Urinary bladder (tissue), 4 donors: ENCODE measurements at places on chromosomes 6 and 20.

DNA sequence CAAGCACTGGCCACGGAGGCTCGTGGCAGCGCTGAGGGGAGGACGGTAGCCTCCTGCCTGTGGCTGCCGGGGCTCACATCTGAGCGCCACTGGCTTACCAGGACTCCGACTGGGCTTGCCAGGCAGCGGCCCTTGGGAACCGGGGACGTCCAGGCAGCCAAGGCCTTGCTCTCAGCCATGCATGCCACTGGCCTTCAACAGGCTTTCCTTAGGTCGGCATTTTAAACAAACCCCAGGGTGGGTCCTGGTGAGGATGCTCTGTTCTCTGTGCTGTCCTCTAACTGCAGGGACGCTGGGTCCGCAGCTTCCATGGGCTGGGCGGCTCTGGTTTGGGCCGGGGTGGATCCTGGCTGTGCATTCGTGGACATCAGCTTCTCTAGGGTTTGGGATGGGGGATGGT lies 59.1 kb upstream of the BHLHE23 start:
- no peak for DNase-seq

DNA sequence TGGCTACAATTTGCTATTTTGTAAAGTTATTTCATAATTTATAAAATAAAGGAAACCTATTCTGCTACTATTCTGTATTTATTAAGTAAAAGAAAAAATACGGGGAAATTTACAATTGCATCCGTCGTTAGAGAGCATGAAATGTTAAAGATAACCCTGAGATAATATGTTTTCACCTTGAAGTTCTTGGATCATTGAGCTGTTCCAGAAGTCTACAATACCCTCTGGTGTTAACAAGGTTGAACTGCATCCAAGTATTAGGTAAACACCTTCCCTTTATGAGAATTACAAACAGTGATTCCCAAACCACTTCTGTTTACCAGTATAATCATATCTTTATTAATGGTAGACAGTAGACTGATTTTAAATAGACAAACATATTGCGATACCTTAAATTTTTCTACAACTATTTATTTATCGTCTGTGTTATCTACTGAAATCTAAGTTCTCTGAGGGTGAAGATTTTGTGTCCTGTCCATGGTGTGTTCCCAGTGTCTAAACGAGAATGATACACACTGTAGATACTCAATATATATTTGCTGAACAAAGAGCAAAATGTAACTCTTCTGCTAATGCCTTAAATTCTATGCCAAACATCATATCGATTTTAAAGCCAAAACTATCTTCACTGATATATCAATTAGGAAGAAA lies 28.2 kb downstream of the TBC1D32 start:
- DNase-seq = no peak

- DNase-seq = no peak
These were observed 83.2 kb upstream of the TAB2 start for GRCh38 chr6:149234051-149234962.

DNA sequence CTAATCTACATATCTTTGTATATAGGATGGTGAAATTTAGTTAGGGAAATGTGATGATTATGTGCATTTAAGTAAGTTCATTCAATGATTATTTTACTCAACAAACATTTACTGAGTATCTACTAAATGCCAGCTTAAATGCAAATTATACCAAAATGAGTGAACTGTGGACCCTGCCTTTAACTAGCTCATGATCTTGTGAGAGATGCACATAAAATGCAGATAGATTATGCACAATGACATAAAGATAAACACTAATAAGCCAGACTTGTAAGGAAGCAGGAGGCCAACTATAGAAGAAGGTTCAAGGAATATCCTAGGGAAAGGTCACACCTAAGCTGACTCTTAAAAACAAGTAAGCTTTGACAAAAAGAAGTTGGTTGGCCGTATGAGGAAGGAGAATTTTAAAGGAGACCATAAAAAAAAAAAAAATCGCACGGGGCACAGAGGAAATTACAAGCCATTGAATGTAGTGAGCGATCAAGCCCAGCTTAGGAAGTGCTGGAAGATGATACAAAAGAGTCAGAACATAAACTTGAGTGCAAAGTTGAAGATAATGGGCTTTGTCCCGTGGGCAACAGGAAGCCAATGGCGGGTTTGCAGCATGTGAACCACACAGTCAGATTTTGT lies 107.9 kb downstream of the NRSN1 start:
- DNase-seq = no peak

DNA sequence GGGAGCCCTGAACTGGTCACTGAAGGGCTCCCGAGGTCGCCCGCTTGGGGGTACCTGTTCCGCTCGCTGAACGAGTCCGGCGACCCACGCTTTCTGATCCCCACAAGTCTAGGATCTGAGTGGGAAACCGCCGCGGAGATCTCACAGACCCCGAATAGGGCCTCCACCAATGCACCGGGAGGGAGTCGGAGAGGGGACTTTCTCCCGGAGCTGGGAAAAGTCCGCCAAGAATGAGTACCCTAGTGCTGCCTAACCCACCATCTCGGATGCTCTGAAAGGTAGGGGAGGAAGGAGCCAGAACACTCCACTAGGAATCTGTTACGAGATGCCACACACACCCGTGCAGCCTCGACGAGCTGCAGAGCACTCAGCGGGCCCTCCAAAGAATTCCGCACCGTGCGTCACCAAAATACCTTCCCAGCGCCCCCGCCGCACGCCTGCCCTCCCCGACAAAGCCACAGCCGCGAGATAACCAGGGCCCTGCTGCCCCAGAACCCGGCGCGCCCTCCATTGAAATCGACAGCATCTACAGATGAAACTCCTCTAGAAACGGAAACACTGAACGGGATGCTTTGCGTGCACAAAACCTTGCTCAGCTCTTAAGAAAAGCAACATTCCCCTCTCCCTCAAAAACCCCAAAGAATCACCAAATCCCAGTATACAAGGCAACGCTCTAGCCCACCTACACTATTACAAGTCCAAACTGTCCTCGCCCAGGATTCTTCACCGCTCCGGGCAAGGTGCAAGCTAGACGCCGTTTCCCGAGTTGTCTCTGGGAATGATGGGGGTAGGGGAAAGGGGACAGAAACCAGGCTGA lies 686 bp downstream of the COL12A1 start:
- no peak for DNase-seq

- no peak for DNase-seq
These were observed 42.6 kb downstream of the BMP7 start for GRCh38 chr20:57223648-57224489.

GRCh38 chr20:13639150-13639497 lies 392 bp upstream of the TASP1 start:
- no peak for DNase-seq

GRCh38 chr6:30799210-30799609 lies 54.9 kb upstream of the IER3 start:
- no peak for DNase-seq

- DNase-seq = no peak
These were observed 29.2 kb downstream of the OSBPL2 start for GRCh38 chr20:62267543-62267942.

GRCh38 chr6:28531479-28532128 lies 5.9 kb downstream of the GPX5 start:
- DNase-seq = no peak

- no peak for DNase-seq
These were observed 28.9 kb upstream of the RIPK1 start for GRCh38 chr6:3039384-3039783.
